ENCODE measurements at places on chromosomes 7 and 10.

DNA sequence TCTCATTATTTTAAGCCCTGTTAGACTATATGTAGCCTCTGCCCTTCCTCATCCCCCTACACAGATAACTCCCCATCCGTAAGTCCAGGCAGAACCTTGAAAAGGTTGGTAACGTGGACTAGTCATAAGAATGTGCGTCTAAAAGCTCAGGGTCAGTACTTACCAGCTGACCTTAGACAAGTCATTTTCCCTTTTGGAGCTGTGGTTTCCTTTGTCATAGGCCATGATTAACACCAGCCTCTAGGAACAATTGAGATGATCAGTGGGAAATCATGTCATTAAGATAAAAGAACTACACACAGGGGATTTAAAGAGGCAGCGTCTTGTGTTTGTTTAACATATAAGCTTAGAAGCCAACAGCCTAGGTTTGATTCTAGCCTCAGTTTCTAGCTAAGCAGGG is 6.9 kb upstream of the UNC5B start:
- DNase-seq: peak; percentile 74

DNA sequence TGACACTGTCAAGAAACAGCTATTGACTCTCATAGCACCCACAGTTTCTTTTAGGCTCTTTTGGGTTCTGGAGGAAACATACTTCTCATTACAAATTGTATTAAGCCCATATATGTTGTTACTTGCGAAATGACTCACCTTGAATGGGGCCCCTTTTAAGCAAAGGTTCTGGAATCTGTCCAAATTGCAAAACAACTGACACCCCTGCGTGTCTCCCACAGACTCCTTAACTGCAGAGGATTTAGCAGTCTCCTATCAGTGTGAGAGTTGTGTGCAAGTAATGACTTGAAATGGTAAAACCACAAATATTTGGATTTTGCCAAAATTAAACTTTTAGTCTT is 192.3 kb downstream of the DNAJC1 start:
- DNase-seq: no peak

DNA sequence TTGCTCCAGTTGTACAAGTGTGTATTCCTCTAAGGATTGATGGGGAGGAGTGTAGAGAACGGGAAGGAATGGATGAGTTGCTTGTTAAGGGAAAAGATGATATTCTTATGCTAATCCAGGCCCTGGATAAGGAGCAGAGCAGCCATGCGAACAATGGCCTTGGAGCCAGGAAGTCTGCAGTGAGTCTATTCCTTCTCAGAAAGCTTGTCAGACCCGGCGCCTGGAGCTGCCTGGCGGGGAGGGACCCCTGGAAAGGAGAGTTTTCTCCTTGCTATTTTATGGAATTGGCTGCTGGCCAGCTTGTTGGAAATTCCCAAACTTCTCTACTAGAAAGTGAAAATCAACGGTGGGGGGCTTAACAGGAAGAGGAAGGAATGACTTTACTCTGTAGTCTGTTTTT is 89.1 kb downstream of the MMRN2 start:
- peak; percentile 29 for DNase-seq

- no peak for DNase-seq
Observed at GRCh38 chr10:113131613-113132261, 181.7 kb downstream of the TCF7L2 start.

- DNase-seq: no peak
Observed at GRCh38 chr7:55887821-55888247, 578 bp downstream of the ZNF713 start.

- DNase-seq: no peak
Observed at GRCh38 chr10:132689721-132690360, 96.1 kb downstream of the NKX6-2 start.

DNA sequence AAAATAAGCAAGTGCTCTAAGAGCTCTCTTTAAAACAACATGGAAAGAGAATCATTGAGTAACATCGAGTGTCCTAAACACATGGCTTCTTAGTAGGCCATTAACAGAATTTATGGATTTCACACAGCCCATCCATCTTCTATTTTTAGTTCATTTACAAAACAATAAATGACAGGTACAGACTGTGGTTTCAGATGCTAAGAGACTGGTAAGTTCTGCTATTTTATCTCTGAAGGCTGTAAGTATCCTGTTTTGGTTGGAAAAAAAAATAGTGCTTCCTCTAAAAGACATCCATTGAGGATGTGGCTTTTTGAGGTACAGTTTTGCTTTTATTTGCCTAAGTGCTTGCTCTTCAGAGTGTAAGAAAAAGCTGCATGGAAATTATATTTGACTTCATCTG is 27.4 kb upstream of the GNAI1 start:
- no peak for DNase-seq

DNA sequence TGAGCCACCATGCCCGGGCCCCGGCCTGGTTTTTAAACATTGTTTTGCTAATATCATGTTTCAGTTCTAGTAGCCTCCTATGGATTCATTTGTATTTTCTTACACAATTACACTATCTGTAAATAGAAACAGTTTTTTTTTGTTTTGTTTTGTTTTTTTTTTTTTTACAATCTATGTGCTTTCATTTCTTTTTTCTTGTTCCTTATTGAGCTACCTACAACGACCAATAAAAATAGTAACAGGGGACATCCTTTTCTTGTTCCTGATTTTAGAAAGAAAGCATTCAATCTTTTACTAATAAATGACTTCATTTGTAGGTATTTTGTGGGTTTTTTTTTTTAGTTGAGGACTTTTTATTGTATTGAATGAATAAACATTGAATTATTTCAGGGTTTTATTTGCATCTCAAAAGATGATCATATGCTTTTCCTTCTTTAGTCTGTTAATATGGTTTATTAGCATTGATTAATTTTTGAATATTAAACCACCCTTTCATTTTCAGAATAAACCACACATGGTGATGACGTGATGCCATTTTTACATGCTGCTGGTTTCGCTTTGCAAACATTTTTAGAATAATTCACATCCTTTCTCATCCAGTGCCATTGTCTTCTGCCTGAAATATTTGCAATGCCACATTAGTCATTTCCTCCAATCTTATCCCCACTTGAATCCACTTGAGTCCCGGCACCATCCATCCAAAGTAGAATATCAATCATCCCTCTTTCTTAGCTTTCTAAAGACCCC is 18.1 kb upstream of the AKR1E2 start:
- peak; percentile 95 for DNase-seq

- no peak for DNase-seq
Observed at GRCh38 chr10:119705434-119705831, 20.4 kb upstream of the INPP5F start.

DNA sequence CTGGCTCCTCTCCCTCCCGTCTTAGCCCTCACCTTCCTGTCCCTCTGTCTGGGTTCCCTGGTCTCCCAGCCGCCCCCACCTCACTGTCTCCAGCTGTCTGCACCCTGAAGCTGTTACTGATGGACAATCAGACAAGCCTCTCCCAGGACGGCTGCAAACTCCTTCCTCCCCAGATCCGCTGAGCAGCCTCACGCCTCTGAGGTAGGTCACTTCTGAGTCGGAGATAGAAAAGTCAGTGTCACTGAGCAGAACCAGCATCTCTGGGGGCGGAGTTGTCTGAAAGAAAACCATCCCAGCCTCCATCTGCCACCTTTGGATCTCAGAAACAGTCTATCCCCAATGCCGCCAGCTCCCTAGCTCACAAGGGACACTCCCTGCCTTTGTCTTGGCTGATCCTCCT is 27.4 kb downstream of the FAM241B start:
- no peak for DNase-seq

DNA sequence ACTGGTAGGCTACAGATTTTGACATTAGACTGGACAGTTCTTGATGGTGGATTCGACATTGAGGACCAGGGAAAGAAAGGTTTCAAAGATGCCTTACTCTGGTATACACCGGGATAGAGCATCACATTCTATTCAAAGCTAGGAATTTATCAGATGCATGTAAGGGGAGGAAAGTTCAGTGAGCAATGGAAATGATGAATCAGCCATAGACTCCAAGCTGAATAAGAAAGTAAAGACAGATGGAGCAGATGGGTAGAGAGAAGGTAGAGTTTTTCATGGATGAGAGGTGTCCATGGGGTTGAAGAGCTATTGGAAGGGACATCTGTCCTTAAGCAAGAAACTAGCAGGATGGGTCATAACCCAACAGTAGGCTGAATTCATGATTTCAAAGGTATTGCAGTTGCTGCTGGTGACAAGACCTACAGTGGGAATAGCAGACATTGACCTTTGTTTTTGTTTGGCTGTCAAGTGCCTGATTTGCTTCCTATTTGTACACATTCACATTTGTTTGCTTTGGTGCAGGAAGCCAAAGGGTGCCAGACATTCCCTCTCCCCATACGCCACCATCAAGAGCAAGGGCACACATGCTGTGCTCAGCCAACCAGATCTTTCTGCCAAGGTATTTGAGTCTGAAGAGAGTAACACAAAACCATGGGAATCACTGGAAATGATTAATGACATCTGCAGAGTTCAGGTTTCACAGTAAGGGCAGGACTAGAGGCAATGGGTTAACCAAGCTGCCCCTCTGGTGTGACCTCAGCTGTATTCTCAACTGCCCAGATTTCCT is 8.6 kb upstream of the CACUL1 start:
- no peak for DNase-seq

- no peak for DNase-seq
Observed at GRCh38 chr7:70071766-70072165, 473.5 kb downstream of the AUTS2 start.

DNA sequence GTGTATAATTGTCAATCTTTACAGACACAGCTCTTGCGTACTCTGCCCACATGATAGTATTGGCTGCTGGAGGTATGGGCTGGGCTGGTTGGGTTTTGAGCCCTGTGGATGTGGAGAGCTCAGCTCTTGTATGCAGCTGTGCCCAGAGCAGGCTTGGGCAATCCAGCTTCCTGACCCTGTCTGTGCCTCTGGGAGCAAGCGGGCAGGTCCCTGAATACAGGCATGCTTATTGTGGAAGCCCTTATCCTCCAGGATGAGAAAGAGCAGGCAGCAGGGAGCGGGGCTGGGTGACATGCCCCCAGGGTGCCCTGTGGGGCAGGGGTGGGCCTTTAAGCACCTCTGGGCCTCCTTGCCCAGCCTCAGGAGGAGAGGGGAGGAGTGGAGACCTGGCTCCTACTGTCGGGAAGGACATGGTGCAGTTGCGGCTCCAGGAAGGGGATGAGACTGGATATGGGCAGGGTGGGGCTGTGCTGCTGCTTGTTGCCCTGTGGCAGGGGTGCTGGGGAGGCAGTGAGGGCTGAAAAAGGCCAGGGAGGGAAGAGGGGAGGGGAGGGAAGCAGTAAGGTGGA is 32.7 kb upstream of the SH2D4B start:
- no peak for DNase-seq

DNA sequence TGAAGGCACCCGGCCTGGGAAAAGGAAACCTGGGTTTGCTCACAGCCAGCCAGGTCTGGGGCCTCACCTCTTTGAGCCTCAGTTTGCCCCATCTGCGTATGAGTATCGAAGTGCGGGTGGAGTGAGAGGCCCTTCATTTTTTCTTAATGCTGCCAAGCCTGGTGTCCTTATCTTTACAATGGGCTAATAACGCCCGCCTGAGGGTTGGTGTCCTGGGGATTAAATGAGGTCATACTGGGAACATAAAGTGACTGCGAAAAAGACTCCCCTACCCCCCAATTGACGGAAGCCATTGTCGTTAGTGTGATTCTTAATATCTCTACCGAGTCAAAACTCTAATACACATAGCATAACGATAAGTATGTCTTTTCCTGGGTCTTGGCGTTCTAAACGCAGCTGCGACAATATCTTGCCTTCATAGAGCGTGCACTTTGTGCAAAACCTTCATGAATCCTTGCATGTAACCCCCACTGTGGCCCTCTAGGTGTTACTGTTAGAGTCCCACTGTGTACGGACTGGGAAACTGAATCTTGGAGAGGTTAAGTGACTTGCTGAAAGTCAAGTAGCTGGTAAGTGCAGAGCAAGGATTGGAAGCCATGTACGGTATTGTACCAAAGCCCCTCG is 11.4 kb upstream of the GRB10 start:
- DNase-seq: no peak

GRCh38 chr10:100291356-100291755 is 4.9 kb upstream of the BLOC1S2 start:
- no peak for DNase-seq

DNA sequence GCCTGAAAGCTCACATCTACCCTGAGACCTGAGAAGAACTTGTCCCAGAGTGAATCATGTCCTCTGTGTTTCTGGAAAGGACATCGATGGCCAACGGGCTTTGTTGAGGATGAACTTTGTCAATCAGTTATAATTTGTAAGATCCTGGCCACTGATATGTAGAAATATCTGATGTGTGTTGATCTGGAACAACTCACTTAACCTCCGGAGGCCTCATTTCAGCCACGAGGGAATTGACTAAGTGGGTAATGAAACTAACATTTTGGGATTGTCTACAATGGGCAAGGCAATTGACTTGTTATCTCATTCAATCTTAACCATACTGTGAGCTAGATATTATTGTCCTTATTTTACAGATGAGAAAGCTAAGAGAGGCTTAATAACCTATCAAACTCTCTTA is 468.1 kb upstream of the NRP1 start:
- DNase-seq: no peak

- no peak for DNase-seq
Observed at GRCh38 chr10:44234483-44234875, 150.4 kb downstream of the CXCL12 start.

- no peak for DNase-seq
Observed at GRCh38 chr10:69425511-69426298, 9.0 kb upstream of the TACR2 start.

DNA sequence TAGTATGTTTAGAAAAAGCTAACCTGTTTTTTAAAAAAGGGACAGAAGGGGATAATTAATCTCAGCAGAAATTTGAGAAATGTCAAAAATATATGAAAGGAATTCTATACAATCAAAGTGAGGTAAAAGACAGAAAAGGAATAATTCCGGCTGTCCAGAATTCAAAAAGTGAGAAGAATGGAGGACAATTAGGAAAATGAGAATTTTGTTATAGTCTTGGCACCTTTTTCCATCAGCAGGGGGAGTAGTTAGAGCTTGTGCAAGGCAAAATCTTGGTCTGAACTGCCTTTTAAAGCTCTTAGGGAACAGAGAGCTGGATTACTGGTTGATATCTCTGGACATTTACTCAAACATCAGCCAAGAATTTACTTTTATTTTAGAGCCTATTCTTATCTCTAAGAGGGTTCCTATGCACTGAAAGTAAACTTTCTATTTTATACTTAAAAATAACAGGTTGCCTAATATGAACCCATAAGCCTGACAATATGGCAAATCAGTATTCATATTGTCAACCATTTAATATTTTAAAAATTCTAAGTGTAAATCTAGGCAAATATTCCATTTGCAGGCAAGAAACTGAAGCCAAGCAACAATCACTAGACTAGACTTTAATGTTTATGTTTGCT is 185.6 kb downstream of the ANK3 start:
- no peak for DNase-seq

GRCh38 chr7:95104739-95105138 is 197.3 kb downstream of the PPP1R9A start:
- peak; percentile 85 for DNase-seq

- no peak for DNase-seq
Observed at GRCh38 chr7:70143075-70144044, 545.1 kb downstream of the AUTS2 start.
